ENCODE measurements at places on chromosomes 12 and 14.

DNA sequence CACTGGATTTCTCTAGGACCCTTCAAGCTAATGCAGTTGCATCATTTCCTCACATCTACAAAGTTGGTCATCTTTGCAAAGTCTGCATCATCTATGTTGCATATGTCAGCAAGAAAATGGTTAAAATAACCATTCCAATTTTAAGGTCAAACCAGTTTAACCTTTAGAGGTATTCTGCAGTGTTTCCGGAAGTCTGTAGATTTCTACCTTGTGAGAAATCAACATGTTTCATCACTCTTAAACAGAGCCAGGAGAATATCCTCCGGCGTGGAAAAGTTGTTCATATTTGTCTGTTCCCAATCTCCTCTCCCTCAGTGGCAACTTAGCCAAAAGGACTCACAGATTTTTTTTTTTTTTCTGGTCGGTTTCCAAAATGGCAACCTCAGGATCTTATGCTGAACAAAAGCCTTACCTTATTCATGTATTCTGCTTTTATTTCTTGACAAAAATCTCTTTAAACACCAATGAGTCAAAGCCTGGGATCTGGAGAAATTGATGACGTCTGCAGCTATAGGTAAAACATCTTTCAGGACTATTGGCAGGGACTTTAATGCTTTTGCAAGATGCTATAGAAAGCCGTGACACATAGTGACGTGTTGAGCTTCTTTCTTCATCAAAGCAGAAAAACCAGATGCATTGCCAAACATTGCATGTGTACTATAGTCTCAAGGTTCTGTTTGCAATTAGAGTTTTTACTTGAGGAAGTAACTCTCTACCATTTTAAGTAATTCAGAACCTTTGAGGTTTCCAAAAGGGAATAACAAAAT, 16.0 kb upstream of the CDK17 start:
- DNase-seq, result no peak

GRCh38 chr12:107093417-107094182, at the start of gene CRY1:
Gene CRY1 (minus strand): TSS chr12:107093549. CDS start chr12:107092961, 588 bp downstream.
- DNase-seq, result peak; percentile 94

DNA sequence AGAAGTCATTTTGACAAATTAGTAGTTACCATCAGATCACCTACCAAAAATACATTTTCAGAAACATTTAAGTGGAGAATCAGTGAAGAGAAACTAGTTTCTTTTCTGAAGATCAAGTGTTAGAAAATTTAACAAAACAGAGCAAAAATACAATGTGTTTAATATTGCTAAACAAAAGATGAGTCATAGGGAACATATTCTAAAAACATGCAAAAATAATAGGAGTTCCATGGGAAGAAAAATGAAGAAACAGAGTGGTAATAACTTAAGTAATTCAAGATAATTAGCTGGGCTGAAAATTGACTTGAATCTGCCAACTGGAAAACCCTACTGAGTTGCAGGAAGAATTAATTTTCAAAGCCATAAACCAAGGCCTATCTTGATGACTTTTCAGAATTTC, 111.5 kb upstream of the KITLG start:
- no peak for DNase-seq

- DNase-seq, result no peak
These were observed 960 bp upstream of the LRFN5 start for GRCh38 chr14:41605550-41606281.

GRCh38 chr12:77049767-77050353, 15.5 kb downstream of the E2F7 start:
- DNase-seq, result no peak

- DNase-seq, result no peak
These were observed 322.5 kb downstream of the SYT1 start for GRCh38 chr12:79187032-79187431.

GRCh38 chr12:10243818-10244520, 31.3 kb downstream of the GABARAPL1 start:
- DNase-seq, result no peak

GRCh38 chr12:4001841-4002240, 128.6 kb upstream of the PARP11 start:
- DNase-seq, result no peak

DNA sequence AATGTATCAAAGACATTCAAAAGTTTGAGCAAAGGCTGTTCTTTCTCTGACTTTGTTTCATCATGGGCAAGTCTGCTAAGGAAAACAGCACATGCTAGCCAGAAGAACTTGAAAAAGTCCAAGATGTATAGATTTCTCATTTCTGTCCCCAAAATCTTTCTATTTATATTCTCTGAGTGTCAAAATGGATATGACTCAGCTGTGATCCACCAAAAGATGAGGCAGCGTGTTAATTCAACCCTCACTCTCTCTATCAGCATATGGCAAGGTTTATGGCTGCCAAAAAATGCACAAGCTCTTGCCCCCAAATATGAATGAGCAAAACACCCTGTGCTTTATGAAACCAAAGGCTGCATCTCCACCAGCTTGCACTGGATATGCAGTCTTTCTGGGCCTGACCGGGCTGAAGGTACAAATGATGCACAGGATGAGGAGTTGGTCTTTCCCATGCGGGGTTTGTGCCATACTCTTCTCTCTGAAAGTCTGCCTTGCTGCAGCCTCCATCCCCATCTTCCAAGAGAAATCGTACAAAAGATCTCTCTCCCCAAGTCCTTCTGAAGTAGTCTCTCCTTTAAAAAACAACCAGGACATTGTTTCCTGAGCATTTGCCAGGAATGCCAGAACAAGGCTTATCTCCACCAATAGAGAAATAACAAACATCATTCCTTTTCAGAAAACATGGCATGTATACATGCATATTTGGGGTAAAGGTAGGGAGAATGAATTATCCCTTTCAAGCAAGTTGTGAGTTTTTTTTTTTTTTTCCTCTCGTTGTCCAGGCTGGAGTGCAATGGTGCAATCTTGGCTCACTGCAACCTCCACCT, 203.4 kb downstream of the TMX1 start:
- DNase-seq, result no peak

- DNase-seq, result no peak
These were observed 535 bp downstream of the BIN2 start for GRCh38 chr12:51323317-51323960.

DNA sequence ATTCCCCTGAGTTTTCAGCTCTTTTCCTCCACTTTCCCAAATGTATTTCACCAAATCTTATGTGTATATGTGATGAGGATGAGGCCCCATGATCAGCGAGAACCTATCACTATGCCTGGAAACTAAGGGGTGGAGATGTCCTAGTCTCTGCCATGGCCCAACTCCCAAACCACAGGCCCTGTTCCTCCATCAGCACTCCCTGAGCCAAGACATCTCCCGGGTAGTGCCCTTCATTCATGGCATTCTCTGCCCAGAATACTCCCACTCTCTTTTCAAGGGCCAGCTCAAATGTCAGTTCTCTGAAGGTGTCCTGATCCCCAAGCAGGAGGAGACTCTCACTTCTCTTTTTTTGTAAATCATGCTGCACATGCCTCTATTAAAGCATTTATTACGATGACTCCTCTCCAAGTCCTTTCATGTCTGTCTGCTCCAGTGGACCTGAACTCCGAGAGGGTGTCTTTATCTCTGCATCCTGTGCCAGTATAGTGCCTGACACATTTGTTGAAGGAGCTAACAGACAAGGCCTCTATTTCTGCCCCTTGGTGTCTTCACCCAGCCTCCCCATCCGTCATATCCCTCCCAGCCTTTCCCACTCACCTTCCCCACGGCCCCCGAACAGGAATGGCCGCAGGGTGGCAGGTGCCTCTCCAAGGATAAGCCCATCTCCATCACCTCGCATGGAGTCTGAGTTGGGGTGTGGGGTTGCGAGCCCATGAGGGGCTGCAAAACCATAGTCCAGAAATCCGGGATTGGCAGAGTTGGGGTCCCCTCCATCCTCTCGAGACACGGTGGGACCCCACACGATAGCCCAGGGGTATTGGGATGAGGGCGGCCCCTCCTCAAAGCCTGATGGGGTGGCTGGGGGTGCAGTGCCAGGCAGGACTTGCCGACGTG, 3.7 kb downstream of the PIANP start:
- DNase-seq, result no peak

DNA sequence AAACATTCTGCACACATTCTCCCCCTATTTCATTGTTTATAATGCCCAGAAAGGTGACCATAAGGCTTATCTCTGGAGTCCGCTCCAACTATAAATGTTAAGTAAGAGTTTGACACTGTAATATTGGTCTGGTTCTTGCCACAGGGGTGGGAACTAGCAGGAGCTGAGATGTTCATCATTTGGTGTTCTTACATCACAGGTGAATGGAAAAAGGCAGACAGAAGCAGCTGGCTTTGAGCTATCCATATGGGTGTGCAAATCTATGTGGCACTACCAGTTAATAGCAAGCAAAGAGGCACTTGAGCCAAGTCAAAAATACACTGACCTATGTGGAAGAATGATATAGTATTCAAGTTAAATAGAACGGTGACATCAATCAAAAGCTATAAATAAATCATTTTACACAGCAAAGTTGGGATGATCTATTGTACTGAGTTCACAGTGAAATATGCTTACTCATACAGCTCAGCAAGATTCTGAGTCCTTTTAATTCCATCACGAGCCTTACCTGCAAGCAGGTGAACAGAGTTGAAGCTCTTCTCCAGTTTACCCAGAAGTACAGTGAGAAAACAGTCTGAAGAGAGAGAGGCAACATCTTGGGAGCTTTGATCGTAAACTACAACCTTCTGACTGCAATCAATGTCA, 43.2 kb downstream of the DUSP16 start:
- DNase-seq, result no peak

DNA sequence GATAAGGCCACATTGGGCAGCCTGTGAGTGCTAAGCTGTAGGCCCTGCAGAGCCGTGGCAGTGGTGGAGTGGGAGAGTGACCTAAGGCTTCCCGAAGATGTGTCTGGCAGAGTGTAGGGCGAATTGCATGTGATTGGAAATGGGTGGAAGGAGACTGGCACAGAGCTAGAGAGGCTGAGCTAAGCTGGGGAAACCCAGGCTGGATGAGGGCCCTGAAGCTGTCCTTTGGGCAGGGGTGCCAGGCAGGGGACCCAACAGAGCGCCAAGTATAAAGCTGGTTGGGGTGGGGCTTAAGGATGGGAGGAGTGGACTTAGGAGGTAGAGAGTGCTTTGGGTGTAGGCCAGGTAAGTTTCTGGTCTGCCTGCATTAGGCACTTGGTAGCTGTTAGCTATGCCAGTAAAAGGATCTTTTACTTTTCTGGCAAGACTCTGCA, 47.9 kb downstream of the WDR20 start:
- DNase-seq, result peak; percentile 61

DNA sequence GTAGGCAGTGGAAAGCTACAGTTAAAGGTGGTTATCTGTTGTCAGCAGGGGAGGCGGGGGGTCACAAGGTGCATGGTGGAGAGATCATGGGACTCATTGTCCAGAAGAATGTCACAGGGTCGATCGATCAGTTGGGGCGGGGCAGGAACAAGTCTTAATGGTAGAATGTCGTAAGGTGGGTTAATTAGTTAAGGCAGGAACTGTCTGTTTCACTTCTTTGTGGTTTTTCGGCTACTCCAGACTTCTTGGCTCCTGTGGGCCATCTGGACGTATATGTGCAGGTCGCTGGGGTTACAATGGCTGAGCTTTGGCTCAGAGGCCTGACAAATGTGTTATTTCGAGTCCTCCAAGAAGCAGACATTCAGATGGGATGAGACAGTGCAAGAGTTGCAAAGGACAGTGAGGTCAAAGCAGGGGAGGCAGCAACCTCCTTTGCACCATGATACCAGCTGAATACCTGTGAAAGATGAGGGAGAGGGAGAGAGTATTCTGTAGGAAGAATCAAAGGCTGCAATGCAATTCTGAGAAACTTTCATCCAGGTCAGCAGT, 246.9 kb upstream of the TMEM132C start:
- no peak for DNase-seq

DNA sequence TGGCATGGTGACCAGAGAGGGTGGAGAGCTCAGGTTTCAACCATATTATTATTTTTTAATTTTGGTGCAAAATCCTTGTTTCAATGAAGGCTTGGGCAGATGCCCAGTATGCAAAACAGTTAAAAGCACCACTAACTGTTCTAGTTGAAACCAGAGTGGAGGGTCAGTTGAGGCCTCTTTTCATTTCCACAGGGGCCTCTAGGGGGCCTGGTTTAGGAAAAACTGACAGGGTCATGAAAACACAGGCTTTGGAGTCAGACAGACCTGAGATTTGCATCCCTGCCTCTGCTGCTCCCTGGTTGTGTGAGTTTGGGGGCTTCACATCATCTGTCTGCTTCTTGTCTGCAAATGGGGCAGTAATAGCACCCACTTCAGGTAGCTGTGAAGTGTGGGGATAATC, 3.3 kb upstream of the RPH3A start:
- no peak for DNase-seq

DNA sequence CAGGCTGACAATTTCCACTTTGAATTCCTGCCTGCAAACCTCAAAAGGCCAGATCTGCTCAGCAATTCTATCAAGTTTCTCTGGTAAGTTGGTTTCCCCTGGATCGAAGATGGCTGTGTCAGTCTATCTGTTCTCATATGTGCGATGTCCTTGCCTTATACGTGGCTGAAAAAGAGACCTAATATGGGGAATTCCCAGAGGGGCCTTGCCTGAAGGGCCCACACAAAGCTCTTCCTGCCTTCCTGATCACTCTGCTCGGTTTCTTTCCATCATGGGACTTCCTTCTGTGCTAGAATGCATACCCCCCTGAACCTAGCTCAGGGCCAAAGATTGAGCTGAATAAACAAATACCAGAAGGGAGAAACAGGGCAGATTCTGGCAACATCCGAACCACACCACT, 13.2 kb downstream of the TCL1B start:
- no peak for DNase-seq

DNA sequence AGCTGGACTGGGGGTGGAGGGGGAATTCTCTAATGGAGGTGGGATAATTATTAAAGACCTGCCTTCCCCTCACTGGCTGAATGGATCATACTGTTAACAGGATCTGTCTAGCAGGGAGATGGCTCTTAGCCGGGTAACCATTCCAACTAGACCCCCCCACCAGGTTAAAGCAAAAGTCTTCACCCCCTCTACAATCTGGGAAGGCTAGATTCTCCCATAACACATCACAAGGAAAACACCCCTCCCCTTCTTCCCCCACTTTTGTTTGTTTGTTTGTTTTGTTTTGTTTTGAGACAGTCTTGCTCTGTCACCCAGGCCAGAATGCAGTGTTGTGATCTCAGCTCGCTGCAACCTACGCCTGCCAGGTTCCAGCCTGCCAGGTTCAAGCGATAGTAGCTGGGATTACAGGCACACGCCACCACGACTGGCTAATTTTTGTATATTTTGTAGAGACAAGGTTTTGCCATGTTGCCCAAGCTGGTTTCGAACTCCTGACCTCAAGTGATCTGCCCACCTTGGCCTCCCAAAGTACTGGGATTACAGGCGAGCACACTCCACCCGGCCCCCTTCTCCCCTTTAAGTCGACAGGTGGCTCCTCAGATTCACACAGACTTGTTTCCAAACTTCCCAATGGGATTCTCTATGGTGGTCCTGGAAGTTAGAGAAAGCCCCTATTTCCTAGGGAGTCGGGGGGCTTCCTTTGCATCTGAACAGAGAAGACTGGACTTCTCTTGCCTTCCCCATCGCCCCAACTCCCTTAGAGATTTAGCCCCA, 3.5 kb upstream of the BAZ2A start:
- DNase-seq, result no peak

- DNase-seq, result no peak
These were observed 348.0 kb downstream of the SEC23A start for GRCh38 chr14:38755036-38755435.

Measured in substantia nigra (tissue), 51 donors.